Activated T-cell treated with anti-CD3 and anti-CD28 coated beads for 24 hours (primary cell): ENCODE measurements at places on chromosomes 3 and 15.

DNA sequence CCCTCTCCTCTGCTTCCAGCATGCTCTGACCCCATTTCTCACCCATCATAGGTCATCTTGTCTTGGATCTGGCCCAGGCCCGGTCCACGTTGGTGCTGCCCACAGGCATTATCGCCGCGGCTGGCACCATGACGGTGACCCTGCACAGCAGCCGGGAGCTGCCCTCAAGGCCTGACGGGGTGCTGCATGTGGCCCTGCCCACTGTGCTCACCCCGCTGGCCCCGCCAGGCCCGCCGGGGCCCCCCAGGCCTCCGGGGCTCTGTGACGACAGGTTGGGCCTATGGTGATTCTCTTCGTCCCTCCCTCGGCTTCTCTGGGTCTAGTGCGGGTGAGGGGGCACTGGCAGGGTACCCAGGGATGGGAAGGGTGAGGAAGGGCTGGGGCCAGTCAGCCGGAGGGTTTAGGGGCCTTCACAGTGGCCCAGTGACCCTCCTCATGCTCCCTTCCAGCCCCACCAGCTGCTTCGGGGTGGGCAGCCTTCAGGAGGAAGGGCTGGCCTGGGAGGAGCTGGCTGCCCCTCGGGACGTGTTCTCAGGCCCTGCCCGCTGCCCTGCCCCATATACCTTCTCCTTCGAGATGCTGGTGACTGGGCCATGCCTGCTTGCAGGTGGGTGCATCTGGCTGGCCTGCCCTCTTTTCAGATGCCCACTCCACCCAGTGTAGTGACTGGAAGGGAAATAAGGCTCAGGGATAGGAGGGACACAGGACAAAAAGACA lies 3.9 kb downstream of the VWA5B2 start:
- DNase-seq: no peak

DNA sequence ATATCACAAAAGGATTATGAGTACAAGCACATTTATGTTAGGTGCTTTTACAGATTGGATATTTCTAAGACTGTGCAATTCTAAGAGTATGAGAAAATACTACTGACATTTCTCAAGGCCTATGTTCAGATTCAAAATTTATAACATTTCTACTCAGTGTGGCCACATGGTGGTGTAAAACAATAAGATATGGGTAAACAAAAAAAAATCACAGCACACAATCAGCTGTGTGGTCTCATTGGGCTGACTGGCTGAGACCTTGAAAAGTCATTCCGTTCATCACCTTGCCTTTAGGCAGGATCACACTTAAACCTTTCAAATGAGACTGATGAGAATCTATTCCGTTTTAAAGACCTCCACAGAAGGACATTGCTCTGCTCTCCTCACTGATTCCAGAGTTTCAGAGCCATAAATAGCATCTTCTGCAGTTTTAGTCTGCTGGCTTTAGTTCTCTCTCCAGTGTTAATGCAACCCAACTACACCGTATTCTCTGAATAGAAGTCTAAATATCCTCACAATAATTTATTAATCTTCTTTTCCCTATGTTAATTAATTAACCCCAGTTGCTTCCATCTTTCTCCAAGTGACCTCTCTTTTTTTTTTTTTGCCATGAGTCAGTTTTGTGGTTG lies 158.2 kb downstream of the SPATA16 start:
- no peak for DNase-seq

GRCh38 chr15:78197632-78198031 lies 36.7 kb downstream of the ACSBG1 start:
- no peak for DNase-seq

GRCh38 chr3:191628571-191628970 lies 167.6 kb downstream of the PYDC2 start:
- no peak for DNase-seq

GRCh38 chr3:30020380-30020779 lies 586.0 kb upstream of the TGFBR2 start:
- no peak for DNase-seq

GRCh38 chr3:12916159-12916558 lies 74.8 kb upstream of the RPL32 start:
- DNase-seq: peak; percentile 7

GRCh38 chr3:179323197-179324110 lies 623 bp downstream of the ZNF639 start:
- peak; percentile 42 for DNase-seq

GRCh38 chr3:134075568-134075825 lies 45.8 kb upstream of the SLCO2A1 start:
- DNase-seq: no peak

GRCh38 chr15:62183130-62183529 lies 18.0 kb upstream of the C2CD4B start:
- DNase-seq: no peak

GRCh38 chr3:155963570-155963969 lies 93.1 kb downstream of the GMPS start:
- DNase-seq: no peak

DNA sequence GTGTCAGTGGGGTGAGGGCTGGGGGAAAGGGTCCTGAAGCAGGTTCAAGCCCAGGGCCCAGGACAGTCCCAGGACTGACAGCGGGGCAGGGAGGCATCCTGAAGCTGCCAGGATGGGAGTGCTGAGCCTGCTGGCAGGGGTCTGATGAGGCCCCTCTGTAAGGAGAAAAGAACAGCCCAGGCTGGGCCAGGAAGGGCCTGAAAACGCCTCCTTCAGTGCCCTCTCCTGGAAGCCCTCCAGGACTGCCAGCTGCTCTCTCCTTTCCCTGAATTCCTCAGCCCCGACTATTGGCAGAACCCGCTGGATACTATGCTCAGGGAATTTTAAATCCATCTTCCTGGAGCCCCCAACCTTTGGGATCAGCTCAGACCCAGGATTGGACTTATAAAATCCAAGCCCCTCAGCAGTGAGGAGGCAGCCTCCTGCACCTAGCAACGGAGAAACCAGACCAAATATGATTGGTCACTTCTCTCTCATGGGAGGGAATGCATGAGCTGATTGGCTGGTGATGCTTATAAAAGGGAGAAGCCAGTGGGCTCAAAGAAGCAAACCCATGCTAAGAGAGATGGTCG lies 203.5 kb upstream of the LINGO1 start:
- no peak for DNase-seq

- no peak for DNase-seq
Measured at GRCh38 chr3:77324105-77324504, 284.2 kb downstream of the ROBO2 start.

GRCh38 chr3:194318511-194319161 lies 32.5 kb downstream of the CPN2 start:
- no peak for DNase-seq

DNA sequence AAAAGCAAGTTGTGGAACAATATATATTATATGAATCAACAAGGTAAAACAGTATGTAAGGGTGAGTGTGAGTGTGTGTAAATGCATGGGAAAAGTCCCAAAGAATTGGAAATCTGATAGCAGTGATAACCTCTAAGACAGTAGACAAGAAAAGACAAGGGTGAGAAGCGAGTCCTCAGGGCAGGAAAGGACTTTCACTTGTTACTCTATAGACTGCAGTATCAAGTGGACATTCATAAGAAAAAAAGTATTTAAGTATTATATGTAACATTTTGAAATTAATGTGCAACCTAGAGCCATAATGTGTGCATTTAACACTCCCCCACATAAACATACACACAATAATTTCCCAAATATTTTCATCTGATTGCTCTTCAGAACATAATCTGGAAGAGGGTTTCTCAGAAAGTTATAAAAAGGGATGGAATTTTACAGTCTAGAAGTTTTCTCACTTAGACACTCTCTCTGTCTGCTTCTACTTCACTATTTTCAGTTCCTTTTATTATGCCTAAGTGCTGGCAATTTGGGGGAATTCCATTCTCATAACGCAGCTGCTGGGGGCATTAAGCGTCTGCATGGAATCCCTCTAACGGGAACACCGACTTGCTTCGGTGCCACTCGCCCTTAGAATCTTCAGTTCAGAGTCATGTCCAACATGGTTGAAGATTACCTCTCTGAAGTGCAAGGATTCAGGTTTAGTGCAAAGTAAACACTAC lies 50.0 kb upstream of the CDIN1 start:
- no peak for DNase-seq

DNA sequence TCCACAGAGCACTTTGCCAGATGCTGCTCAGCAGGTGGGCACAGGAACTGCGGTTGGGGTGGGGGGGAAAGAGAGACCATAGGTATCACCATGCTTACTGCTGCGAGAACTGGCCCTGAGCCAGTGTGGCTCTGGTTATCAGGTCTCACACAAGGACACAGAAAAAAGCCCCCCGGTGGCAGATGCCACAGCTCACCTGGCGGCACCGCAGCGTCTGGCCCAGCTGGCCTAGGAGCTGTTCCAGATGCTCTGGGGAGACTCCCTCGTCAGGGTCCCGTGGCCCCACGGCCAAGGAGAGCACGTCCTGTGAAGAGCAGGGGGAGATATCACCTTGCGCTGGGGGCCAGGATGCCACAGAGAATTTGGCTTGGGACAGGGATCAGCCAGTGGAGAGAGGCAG lies 10.8 kb downstream of the CDAN1 start:
- no peak for DNase-seq

DNA sequence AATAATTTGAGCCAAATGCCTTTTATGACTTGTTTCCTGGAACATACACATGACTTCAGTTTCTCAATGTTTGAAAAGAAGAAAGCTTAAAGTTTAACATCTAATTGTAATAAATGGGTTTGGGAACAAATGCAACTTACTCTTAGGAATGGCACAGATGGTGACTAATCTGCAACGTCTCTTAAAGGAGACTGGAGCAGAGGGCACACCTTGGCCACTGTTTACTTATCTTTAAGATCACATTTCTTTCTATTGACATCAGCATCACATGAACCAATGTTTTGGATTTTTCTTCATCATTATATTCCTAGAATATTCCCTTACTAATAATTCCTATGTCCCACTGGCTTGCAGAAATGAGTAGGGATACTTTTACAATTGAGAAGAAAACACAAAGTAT lies 229.5 kb downstream of the CHL1 start:
- no peak for DNase-seq

- DNase-seq: no peak
Measured at GRCh38 chr3:128847666-128848370, 31.6 kb upstream of the ACAD9 start.

- no peak for DNase-seq
Measured at GRCh38 chr15:64209680-64210334, 47.0 kb upstream of the PPIB start.

GRCh38 chr3:23746441-23746840 lies 59.3 kb upstream of the UBE2E1 start:
- DNase-seq: no peak

GRCh38 chr15:70266412-70267121 lies 168.8 kb upstream of the TLE3 start:
- no peak for DNase-seq

GRCh38 chr3:110955301-110955880 lies 116.2 kb upstream of the NECTIN3 start:
- DNase-seq: no peak

GRCh38 chr15:34905047-34905446 lies 64.5 kb downstream of the AQR start:
- DNase-seq: no peak

DNA sequence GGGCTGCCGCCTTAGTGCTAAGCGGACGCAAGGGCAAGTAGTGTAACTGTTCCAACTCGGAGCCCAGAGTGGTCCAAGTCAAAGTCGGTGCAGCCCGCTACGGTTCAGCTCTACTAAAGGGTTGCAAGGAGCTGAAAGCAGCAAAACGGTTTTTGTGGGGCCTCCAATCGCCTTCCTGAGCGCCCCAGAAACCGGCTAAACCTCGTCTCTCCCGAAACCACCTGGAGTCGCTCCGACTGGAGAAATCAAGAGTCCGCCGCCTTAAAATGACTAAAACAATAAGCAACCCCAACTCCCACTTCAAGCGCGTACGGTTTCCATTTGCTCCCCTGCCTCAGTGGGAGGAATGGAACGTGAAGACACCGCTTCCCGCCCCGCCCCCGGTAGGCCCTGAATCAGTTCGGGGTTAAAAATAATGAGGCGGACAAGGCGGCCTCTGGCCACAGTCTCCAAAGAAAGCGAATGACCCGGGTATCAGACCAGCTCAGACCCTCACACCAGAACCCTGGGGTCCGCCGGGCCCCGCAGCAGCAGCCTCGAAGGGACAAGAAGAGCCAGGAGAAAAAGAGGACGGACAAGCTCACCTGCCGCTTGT lies 401 bp downstream of the SEC11A start:
- DNase-seq: peak; percentile 48

GRCh38 chr3:122058294-122058693 lies 3.1 kb downstream of the CD86 start:
- DNase-seq: no peak

GRCh38 chr3:192106543-192106942 lies 620.8 kb downstream of the FGF12 start:
- no peak for DNase-seq

DNA sequence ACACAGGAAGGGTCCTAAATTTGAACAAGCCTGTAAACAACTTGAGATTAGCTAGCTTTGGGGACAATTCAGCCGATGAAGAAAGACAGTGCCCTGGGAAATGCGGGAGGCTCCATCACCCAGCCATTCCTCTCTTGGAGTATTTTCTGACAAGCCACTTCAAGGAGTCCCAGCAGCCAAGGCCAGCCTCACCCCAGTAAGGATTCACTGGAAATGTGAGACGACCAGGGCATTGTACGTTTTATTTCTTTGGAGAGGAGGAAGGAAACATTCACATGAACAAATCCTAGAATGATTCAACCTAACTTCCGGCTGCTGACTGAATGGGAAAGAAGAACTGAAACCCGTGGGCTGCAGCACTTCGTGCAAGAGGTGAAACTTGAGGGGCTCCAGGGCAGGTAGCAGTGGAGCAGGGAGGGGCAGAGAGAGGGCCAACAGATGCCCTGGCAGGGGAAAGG lies 116.4 kb upstream of the ARHGEF3 start:
- DNase-seq: peak; percentile 56

DNA sequence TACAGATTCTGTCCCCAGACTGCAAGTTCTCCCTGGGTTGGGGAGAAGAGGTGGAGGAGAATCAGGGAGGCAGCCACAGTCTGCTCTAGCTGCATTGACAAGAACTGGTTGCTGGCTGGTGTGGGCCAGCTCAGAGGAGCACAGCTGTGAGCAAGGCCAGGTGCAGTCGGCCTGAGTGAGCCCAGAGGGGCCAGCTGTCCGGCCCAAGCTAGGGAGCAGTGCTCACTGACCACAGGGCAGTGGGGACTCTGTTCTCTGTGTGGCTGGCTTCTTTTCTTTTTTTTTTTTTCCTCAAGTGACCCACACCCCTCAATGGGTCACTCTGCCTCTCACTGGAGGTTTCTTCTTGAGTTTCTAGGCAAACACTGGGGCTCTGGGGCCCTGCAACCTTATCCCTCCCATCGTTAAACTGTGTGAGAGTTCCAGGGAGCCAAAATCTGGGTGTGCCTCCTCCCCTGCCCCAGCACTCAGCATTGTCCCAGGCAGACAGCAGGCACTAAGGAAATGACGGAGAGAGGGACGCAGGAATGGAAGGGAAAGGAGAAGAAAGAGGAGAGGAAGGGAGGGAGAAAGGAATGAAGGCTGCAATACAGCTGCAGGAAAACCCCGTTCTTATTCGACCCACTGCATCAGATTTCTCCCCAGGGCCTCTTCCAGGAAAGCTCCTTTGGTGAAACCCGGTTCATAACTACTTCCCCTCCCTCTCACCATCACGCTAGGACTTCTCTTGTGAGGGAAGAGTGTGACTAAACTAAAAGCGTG lies 37.7 kb upstream of the HES1 start:
- DNase-seq: no peak
